Astrocyte of the spinal cord (primary cell): ENCODE measurements at places on chromosomes 16 and 17.

DNA sequence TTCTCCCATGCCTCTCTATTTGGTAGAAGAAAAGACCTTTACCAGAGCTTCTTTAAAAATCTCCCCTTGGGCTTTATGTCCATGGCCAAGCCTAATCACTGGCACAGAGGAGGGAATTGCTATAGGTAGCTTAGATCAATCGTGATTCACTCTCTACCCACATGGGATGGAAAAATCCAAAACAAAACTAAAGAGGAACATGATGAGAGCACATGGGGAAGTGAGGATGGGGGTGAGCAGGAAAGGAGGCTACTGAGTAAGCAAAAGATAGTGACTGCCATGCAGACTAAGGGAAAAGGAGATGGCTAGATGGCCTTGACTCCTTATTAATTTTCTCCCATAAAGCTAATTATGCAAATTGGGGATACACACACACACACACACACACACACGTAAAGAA lies 201.2 kb downstream of the HS3ST3A1 start:
- DNase-seq: no peak

DNA sequence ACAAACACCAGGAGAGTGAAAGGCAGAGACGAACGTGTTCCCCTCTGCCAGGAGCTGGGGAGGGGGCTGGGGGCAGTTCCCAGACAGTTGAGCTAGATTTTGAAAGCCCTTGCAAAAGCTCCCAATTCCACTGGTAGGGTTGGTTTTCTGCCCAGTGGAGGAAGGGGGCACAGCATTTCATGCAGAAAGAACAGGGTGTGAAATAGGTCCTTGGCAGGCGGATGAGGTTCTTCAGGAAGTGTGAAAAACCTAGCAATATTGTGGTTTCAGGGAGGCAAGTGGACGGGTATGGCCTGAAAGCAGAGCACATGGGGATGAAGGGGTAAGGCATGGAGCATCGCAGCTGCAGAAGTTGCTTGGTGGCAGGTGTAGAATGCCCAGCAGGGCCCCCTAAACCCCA lies 248.3 kb downstream of the KATNIP start:
- DNase-seq: no peak

DNA sequence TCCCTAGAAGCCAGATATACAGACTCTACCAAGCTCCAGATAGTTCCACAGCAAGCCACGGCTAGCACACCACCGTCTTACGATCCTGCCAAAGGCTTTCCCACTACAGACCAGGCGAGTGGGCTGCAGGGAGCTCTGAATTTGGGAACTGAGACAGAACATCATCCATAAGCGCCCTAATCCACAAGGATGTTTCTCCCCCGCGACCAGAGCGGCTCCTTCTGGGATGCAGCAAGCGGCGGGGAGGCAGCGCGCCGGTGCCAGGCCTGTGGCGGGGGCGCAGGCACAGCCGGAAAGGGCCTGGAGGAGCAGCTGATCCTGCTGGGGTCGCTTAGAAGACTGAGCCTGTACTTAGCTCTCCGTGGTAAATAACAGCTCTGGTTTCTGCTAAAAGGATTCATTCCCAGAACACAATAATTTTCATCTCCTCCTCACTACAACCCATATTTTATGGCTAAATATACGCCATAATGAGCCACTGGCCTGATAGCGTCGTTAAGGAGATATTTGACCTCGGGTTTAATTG lies 16.2 kb upstream of the FOXF1 start:
- DNase-seq: no peak

- DNase-seq: no peak
Observed at GRCh38 chr17:7651097-7651664, 455 bp downstream of the ATP1B2 start.

DNA sequence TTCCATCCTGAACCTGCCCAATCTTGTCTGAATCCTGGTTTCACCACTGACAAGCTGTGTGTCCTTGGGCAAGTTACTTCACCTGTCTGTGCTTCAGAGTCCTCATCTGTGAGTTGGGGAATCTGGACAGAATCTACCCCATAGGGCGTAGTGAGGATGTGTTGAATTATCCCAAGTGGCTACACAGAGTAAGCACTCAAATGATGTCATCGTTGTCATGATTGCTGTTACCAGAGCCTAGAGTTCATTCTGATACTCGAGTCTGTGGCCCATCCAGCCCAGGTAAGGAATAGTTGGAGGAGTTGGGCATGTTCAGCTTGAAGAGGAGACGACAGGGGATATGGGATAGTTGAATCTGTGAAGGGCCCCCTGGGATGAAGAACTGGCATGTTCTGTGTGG lies 45.9 kb downstream of the MAPT start:
- DNase-seq: no peak

DNA sequence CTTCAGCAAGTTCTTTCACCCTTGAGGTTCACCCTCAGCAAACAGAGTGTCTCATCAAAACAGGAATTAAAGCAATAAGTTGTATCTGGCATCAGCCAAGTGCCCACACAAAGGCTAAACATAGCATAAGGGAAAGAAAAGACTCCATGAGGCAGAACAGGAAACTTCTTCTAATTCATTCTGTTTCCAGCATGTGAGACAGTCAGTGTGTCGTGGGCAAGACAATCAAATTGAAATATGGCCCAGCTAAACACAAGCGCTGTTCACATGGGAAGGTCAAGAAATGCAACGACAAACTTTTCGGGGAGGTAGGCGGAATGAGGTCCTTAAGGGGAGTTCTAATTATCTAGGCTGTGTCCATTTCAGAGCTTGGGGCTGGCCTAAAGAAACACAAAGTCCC lies 393.4 kb downstream of the HAPSTR1 start:
- no peak for DNase-seq

GRCh38 chr16:89119166-89119621 lies 25.5 kb downstream of the ACSF3 start:
- DNase-seq: no peak

DNA sequence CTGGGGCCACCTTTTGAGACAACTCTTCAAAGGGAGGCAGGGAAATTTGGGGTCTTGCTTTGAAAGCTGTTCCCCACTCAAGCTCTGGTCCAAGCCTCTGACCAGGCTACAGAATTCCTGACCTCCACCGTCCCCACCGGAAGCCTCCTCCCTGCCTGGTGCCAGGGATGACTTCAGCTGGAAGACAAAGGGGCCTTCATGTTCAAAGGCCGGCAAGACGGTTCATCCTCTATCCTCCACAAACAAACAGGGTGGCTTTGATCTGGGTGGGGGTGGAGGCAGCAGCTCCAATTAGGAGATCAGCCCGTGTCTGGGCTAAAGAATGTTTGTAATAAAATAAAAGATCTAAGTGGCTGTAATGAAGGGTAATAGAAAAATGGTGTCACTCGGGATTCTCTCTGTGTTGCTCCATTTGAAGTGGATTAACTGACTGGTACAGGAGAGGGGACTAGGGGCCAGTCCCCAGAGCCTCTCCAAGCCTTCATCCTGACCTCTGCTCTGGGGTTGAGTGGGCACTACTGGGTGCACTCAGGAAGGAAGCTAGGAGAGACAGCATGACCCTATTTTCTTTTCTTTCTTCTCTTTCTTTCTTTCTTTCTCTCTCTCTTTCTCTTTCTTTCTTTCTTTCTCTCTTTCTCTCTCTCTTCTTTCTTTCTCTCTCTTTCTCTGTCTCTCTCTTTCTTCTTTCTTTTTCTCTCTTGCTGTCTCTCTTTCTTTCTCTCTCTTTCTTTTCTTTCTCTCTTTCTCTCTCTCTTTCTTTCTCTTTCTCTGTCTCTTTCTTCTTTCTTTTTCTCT lies 27.5 kb upstream of the NKD1 start:
- DNase-seq: no peak

DNA sequence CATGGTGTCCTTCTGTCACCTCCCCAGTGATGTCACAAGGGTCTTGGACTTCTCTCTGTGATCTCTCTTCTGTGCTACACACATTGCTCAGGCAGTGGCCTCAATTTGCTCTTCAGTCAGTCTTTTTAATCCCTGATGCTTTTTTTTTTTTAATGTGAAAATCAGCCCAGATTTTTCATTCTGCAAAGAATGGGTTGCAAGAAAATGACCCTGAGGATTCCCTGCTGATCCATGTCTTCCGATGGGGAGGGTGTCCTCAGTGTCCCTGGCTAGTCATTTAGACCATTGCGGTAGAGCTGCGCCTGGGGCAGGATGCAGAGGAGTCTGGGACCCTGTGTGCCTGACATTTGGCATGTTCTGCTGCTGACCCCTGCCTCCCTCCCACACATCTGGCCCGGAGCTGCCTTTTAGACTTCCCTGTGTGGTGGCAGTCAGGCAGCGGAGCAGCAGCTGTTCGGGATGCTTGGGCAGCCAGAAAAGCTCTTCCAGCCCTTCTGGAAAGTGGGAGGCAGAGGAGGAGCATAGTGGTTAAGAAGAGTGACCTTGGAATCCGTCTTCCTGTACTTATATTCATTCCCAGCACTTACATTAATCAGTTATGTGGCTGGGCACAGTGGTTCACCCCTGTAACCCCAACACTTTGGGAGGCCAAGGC lies 12.3 kb downstream of the GPT2 start:
- no peak for DNase-seq

GRCh38 chr17:37283414-37283961 lies 92.3 kb upstream of the C17orf78 start:
- DNase-seq: peak; percentile 29

GRCh38 chr16:66548068-66548467 lies 1.9 kb downstream of the TK2 start:
- no peak for DNase-seq

GRCh38 chr16:76293980-76294379 lies 16.8 kb downstream of the CNTNAP4 start:
- no peak for DNase-seq

DNA sequence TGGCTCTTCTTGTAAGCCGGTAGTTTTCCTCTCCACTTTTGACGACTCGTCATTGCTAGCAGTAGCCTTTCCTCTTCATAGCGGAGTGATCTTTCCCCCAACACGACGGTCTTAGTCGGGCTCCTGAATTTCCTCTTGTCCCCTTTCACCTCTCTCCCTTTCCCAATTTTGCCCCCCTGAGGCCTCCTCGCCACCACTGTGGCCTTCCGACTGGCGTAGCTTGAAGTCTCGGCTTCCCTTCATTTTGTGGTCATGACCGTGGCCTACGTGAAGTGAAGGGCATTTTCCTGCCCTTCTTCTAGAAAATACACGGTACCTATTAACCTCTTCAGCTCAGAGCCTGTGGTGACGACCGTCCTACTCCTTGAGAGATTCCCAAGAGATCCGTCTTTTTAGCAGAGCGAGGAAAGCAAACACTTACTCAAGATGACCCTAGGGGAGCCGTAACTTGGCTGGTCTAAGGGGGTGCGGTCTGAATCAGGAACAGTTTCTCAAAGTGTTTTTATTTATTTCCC lies 787 bp downstream of the PRKAR1A start:
- DNase-seq: peak; percentile 55

DNA sequence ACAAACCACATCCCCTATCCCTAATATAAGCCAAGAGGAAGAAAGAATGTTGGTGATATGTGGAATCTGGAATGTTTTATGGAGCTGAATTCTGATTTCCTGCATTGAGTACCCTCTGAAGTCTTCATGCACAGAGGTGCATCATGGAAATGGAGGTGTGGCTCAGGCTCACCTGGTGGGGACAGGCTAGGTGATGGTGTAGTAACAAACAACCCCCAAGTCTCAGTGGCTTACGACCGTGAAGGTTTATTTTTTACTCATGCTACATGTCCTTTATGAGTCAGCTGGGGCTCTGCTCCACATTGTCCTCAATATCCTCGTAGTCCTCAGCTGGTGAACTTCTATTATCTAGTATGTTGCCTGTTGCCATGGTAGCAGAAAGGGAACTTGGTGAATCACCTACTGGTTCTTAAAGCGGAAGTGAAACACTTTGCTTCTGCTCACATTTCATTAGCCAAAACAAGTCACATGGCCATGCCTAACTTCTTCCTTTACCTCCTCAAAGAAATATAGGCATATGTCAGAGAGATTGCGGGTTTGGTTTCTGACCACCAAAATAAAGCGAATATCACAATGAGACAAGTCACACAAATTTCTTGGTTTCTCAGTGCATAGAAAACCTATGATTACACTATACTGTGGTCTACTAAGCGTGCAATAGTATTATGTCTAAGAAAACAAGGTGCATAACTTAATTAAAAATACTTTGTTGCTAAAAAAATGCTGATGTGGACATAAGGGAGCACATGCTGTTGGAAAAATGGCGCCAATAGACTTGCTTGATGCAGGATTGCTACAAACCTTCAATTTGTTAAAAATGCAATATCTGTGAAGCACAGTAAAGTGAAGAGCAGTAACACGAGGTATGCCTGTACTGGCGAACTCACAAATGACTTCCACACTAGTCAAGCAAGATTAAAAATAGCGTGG lies at the start of gene PMFBP1:
PMFBP1 (minus strand) TSS at position 51 of the 930 bp plus-strand sequence. CDS start 947 bp downstream, outside the sequence.
- DNase-seq: peak; percentile 88

DNA sequence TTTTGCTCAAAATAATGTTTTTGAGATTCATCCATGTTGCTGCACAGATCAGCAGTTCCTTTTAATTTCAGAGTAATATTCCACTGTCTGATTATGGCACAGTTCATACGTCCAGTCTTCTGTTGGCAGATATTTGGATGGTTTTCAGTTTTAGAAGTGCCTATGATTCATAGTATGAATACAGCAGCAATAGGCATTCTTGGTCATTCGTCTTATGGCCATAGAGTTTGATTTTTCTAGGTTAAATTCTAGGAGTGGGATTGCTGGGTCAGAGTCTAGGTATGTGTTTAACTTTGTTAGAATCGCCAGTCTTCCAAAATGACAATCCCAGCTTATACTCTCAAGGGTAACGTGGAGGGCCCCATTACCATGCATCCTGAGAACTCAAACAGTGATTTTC lies 11.5 kb upstream of the IL34 start:
- DNase-seq: no peak

- peak; percentile 64 for DNase-seq
Observed at GRCh38 chr16:89118361-89119165, 24.9 kb downstream of the ACSF3 start.

DNA sequence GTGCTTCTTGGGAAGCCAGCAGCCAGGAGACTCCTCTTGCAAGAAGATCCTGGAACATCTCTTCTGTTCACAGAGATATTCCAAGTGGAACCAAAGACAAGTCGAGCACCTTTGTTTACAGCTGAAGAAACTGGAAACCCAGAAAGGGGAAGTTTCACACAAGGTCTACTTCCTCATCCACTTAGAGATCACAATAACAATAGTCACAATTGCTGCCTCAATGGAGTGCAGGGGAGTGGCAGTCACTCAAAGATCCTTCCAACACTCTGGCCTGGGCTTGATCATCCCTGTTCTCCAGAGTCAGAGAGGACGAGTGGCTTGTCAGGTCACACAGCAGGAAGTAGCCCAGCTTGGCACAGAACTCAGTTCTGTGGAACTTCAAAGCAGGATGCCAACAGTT lies 46.9 kb upstream of the SIAH1 start:
- no peak for DNase-seq

GRCh38 chr17:30332057-30332542 lies 1.8 kb downstream of the TMIGD1 start:
- peak; percentile 76 for DNase-seq
